Stimulated activated CD4-positive, alpha-beta T cell treated with anti-CD3 and anti-CD28 coated beads, Interleukin-4, amount 100 ng/mL, for 1 hour (primary cell): ENCODE measurements at places on chromosomes 12 and 14.

DNA sequence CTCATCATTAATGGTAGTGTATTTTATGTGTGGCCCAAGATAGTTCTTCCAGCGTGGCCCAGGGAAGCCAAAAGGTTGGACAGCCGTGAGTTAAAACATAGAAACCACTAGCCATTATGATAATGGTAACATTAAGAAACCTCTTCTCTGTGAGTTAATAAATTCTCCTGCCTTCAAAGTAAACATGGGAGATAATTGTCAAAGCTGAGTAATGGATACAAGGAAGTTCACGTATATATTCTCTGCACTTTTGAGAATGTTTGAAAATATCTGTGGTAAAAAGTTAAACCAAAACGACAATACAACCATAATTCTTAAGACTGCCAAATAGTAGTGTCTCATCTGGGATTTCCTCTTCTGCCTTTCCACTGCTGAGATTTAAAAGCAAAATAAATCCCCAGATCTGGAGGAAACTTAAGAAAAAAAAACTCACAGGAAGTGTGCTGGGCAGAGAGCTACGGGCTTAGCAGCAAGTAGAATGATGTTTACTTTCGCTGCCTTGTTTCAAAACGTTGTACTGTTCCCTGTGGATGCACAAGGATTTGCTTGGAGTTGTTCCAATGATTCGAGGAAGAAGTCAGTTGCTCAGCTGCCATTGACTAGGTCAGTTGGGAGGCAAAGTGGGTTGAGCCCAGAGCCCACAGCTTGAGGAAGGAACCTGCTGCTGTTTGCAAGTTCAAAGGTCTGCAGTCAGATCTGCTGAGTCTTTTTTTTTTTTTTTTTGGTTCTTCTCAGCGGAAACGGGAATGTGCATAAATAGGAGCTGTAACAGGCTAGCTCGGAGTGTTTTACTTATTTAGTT, 1.7 kb downstream of the TPCN1 start:
- no peak for DNase-seq

DNA sequence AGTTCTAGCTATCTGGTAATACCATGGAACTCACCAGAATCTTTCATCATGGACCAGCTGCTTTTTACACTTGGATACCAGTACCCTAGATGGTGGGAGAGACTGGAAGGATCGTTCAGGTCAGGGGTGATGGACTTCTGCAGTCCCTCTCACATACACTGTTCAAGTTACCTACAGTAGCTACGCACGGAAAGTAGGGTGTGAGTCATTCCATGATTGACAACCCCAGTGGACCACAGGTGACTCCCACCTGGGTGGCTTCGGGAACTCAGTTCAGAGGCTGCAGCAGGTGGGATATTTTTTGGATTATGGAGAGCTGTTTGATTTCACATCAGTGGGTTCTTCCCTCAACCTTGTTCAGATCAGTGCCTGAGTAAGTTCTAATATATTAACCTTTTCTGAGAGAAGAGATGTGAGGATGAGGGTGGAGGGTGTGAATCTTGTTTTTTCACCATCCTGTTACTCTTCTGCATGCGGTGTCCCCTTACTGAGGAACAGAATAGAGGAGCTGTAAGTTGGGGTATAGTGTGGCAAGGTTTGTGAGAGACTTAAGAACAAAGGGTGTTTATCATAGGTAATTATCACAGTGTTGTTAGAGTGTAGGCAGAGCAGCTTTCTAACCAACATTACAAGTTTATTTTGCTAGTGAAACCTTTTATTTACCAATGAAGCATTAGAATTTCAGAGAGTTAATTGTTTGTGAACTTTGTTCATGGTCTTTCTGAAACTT, 39.6 kb downstream of the PRKCH start:
- no peak for DNase-seq

DNA sequence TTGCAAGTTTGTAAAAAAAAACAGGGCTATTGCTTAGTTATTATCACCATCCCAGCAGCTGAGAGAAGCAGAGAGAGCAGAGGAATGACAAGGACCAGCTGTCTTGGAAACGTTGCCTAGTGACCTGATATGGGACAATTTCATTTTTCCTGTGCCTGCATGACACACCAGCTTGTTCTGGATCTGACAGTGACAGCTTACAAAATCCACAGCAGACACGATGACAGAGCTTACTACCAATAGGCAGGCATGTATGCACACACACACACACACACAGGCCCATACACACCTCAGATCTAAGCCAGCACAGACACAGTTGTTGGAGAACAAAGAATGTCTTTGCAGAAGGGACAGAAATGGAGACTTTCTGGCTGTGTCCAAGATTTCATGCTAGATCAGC, 25.4 kb downstream of the HSPB8 start:
- no peak for DNase-seq

DNA sequence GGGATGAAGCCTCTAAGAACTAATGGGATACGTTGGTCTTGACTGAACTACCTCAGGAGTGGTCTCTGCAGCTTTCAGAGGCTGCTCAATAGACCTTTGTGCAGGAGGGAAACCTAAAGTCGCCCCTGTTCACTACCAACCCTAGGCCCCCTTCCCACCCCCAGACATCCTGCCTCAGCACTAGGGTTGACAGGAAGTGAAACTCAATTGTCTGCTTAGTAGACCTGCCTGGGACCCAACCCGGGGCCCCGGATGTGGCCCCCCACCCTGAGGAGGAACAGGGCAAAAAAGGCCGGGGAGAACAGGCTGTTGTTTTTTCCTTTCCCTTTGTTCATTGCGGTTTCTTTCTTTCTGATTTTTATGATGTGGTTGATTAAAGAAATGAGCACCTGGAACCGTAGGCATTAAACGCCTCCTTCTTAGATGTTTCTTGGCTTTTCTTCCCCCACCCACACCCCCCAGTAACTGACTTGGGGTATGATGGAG, 1.6 kb upstream of the DGKA start:
- DNase-seq: peak; percentile 81

GRCh38 chr14:84877061-84877460, 652.9 kb upstream of the FLRT2 start:
- DNase-seq: no peak

DNA sequence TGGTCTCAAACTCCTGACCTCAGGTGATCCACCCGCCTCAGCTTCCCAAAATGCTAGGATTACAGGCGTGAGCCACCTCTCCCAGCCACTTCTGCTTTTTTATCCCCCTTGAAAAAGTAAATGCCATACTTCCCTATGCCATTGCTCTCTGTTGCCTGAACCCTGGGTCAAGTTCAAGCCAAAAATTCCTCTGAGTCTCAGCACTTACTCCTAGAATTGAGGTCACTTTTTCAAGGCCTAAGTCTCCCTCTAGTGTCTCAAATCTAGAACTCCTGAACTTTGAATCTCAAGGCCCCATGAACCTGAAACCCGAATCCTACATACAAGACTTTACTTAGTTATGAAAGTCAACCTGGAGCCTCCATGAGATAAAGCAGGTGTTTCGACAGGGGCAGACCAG, 1.4 kb upstream of the APOBEC1 start:
- DNase-seq: no peak

- DNase-seq: peak; percentile 21
These were observed 75.4 kb upstream of the PWP1 start for GRCh38 chr12:107610021-107610859.
